Foreskin fibroblast (primary cell): ENCODE measurements at places on chromosomes 3 and 15.

GRCh38 chr15:79376383-79376782 is 55.8 kb upstream of the MINAR1 start:
- no peak for DNase-seq

- no peak for DNase-seq
These were observed 18.1 kb downstream of the IGF1R start for GRCh38 chr15:98666441-98666840.

DNA sequence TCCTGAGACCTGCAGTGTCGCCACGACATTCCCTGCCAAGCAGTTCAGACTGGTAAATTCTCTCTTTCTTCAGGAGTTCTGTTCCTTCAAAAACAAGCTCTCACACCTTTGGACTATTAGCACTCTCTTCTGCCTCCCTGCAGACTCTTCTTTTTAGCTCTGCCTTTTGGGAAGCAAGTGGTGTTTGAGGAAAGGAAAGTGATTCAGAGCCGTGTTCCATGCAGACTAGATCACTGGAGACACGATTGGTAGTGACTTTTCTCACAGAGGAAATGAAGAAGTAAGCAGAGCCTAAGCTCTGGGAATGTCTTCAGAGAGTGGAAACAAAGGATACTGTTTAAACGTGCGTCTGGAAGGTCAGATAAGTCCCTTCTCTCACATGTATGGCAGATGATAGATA is 270.6 kb upstream of the TPRG1 start:
- peak; percentile 44 for DNase-seq

DNA sequence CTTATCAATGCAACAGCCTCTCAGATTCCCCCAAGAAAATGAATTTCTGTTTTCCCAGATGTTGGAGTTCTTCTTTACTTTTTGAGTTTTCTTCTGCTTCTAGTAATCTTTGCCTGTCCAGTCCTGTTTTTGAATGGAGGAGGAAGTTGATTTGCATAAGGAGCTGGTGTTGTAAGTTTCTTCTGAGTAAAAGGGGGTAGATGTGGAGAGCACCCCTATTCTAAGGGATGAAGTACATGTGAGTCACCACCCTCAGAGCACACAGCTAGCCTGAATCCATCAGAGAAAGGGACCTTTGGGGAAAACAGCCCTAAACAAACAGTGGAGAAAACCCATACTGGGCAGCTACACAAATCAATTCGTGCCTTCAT is 34.5 kb downstream of the ACAA1 start:
- no peak for DNase-seq

DNA sequence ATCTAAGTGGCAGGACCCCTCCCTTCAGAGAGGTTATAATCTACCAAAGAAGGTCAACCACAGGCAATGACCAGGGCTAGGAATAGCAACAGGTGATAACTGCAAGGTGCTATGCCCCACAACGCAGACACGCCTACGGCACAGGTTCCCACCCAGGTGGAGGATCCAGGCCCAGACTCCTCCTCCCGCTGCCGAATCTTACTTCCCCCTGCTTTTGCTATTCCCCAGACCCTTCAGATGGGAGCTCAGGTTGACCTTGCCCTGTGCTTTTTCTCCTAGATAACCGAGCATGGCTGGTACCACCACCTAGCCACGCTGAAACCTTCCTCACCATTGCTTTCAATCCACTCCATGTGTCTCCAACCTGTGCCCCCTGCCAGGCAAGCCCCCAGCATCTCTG is 142.2 kb upstream of the IGF1R start:
- DNase-seq = no peak

- DNase-seq = no peak
These were observed 3.0 kb upstream of the CPEB1 start for GRCh38 chr15:82650046-82650670.

- DNase-seq = peak; percentile 27
These were observed 11.4 kb downstream of the SQOR start for GRCh38 chr15:45646220-45646619.

- DNase-seq = no peak
These were observed 441.1 kb upstream of the DPH6 start for GRCh38 chr15:35987056-35987455.

GRCh38 chr3:142040941-142041491 is 108.3 kb downstream of the TFDP2 start:
- DNase-seq = no peak

DNA sequence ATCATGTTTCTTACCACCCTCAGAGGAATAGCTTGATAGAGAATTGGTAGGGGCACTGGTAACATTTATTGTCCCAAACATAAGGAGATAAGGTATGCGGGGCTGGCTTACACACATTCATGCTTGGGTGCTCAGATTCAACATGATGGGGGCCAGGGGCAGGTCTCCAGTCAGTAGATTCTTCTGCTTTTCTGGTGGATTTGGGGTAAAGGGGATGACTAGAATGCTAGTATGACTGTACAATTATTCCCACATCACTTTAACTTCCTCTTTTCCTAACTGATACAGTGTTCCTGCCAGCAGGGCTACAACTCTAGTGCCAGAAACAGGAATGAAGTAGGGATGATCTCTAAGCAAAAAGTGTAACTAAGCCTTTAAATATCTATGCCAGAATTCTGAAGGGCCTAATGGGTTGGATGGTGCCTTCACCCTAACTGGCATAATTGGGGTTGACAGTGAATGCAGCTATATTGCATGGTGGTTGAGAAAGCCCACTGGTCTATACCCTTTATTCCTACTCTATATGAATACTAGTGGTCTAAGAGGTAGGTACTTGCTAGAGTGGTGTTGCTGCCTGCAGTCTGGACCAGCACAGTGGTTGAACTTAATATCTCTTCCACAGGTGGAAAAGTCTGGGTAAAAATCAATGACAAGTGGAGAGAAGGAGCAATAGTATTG is 117.4 kb downstream of the IL12A start:
- no peak for DNase-seq

DNA sequence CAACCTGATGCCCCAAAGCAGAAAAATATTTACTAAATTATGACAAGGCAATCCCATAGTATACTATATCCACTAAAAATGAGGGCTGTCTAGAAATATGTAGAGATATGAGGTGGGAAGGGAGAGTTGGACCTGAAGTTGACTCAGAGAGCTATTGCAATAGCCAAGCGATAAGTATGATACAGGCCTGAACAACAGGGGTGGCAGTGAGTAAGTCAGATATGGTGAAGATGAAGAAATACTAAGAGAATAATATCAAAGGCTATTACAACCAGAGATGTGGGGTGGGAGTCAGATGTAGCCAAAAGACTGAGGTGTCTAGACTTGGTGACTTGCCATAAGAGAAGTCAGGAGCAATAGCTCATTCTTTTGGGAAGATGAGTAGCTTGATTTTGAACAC is 9.2 kb downstream of the HSPBAP1 start:
- DNase-seq = no peak

DNA sequence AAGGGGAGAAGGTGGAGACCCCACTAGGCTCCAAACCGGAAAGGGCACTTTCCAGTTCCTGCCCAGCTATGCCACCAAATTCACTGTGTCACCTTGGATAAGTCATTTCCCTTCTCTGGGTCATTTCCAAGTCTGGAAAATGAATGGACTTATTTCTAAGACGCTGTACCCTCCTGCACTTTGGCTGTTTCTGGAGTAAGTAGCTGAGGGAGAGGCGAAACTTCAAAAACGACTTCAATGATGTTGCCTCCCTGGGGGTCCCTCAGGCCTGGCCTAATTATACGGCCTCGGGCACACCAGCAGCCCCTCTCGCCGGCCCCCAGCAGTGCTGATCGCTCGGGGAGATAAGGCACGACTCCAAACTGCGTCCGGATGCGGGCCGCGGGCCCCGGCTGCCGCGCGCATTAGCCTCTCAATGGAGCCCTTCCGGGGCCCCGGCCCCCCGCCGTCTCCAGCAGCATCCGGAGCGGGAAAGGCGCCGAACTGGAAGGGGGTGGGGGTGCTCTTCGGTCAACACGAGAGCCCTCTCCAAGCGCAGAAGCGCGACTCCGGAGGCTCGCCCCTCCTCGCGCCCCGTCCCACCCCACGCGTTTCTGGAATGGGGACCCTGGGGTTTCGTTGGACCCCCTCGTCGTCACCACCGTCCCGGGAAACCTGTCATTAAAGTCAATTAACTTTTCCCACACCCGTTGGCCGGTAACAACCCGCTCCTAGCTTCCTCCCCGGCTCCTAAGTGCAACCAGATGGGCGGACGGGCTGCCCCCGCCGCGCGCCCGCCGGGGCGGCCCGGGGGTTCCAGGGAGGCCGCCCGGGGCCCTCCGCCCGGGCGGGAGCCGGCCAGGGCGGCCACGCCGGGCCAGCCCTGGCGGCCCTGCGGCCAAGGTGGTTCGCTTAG is 4.8 kb downstream of the HES1 start:
- peak; percentile 37 for DNase-seq

GRCh38 chr15:91919014-91919534 is 65.6 kb downstream of the SLCO3A1 start:
- DNase-seq = no peak

GRCh38 chr3:153142961-153143360 is 19.1 kb upstream of the RAP2B start:
- no peak for DNase-seq

- DNase-seq = no peak
These were observed 58.0 kb downstream of the PRKAR2A start for GRCh38 chr3:48789665-48790064.

DNA sequence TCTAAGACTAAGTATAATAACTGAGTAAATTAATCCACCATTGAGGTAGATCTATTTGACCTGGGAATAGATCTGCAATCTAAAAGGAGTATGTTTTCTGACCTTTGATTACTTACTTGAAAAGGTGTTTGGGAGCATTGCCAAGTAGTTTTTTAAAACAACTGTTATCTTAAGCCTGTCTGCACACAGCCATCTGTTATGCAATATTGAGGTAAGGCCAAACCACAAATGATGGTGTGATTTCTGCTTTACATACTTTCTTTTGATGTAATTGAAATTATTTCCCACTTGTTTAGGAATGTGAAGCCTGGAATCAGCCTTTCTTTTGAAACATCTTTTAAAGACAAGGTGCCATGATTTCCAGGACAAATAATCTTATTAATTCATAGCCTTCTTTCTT is 274.0 kb downstream of the BBX start:
- peak; percentile 46 for DNase-seq

DNA sequence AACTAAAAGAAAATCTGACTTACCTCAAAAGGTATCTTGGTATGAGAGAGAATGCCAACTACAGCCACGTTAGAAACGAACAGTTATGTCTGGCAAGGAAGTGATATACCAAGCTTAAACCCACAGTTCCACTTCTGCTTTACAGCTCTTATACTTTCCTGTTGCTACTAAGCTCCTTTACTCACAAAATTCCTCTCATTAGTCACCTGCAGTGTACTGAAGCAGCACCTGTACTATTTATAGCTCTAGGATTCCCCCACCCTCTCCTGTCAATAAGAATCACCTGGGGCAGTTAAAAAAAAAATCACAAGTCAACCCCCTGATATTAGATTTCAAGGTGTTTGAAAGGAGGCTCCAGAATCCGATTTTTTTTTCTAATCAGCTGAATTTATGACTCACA is 2.9 kb upstream of the TMEM266 start:
- no peak for DNase-seq

DNA sequence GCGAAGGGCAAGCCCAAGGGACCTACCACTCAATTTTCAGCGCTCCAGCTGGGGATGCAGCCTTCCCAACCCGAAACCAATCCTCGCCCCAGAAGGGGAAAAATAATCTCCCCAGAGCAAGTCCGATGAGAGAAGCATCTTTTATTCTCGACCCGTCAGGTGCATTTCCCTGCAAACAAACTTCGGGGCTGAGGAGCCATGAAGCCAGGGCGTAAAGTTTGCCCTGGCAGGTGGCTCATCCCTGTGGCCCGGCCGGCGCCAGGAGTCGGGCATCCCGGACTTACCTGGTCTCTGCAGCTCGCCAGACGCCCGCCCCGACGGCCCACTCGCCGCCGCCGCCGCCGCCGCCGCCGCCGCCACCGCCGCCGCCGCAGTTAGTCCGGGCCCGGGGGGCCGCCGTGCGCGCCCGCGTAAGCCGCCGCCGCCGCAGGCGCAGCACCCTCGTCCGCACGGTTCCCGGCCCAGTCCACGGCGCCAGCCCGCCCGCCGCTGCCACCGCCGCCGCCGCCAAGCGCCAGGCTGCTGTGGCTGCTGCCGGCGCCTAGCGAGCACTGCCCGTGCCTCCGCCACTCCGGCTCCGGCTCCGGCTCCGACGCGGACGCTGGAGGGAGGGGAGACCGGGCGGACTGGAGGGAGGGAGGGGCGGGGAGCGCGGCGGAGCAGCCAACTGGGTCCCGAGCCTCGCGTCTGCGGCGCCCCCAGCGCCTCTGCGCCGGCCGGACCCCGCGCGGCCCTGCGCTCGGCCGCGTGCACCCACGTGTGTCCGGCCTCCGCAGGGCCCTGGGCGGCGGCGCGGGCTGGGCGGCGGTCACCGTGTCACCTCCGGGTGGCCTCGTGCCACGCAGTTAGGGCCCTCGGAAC is at the start of gene CNTN3:
Gene CNTN3 (minus strand): TSS at position 553 of the 861 bp plus-strand sequence. CDS start 93,547 bp downstream, outside the sequence.
- DNase-seq = peak; percentile 67

DNA sequence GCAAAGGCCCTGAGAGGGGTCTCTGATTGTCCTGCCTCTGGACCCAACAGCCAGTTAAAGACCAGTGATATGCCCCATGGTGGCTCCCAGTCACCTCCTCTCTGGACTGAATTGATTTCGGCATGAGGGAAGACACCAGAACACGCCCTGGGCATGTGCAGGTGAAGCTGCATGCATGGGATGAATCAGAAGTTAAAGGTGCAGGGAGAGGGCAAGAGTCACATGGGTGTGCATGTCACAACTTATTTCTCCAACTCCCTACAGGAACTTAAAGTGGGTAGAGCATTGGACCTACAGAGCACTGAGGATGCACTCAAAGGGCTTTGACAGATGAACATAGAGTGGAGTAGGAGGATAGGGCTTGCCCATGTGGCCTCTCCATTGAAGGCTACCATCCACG is 16.9 kb upstream of the RHCG start:
- DNase-seq = no peak

DNA sequence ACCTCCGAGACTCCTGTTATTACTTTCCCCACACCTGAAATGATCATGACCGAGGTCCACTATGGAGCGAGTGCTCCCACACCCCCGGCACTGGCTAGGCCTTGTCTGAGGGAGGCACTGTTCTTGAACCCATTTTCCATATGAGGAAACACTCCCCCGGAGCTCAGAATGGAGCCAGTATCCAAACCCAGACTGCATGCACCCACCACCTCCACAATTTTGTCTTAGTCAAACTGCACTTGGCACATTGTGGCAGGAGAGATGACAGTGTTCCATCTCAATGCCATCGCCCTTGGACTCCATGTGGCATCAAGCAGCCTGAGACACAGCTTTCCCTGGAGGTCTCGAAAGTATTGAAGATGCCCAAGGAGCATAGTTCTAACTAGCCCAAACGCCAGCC is 154.1 kb downstream of the NUP210 start:
- DNase-seq = no peak

DNA sequence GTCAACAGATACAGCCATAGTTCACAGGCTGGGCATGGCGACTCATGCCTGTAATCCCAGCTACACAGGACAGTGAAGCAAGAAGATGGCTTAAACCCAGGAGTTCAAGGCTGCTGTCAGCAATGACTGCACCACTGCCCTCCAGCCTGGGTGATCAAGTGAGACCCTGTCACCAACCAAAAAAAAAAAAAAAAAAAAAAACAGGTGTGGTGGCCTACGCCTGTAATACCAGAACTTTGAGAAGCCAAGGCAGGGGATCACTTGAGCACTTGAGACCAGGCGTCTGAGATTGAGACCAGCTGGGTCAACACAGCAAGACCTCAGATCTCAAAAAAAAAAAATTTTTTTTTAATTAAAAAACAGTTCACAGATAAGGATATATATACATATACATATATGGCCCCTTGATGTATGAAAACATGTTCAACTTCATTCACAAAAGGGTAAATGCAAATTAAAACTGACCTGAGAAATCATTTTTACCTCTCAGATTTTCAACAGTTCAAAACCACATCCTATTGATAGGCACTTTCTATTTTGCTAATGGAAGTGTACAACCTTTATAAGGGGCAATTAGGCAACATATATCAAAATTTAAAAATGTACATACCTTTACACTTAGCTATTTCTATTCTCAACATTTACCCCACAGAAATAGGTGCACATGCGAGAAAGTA is 51.1 kb downstream of the OSBPL10 start:
- no peak for DNase-seq
